ENCODE measurements at places on chromosomes 7 and 10.

- no peak for DNase-seq
Measured at GRCh38 chr7:80641548-80641947, 3.1 kb downstream of the CD36 start.

- DNase-seq = no peak
Measured at GRCh38 chr7:20269726-20270125, 52.5 kb upstream of the MACC1 start.

DNA sequence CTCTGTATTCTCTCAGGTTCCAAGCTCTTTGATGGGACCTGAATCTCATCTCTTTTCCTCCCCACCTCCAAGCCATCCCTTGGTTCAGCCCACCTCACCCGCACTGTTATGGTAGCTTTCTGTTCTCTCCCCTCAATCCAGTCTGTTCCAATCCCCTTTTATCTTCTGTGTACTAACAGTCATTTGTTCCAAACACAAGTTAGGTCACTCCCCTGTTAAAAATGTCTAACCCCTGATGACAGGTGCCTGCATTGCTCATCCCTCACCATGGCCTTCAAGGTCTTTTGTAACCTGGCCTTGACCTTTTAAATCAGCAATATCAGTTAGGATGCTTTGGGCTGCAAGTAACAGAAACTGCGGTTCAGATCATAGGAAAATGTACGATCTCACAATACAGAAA is 74.8 kb downstream of the CYP26A1 start:
- DNase-seq = no peak

GRCh38 chr7:153107826-153108225 is 348.3 kb downstream of the ACTR3B start:
- no peak for DNase-seq

DNA sequence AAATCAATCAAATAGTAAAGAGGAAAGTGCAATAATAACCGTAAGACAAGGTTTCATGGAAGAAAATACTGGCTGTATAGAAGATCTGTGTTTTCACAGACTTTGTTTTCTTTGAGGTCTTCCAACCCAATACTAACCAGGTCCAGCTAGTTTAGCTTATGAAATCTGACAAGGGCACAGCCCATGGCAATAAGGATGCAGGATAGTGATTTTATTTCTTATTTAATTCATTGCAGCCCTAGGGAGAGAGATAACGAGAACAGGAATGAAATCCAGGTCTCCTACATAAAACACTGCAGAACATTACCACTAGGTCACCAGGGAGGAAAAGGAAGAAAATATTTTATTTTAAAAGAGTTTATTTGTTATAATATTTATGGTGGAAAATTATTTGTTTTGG is 145.1 kb downstream of the DNAJC1 start:
- no peak for DNase-seq

DNA sequence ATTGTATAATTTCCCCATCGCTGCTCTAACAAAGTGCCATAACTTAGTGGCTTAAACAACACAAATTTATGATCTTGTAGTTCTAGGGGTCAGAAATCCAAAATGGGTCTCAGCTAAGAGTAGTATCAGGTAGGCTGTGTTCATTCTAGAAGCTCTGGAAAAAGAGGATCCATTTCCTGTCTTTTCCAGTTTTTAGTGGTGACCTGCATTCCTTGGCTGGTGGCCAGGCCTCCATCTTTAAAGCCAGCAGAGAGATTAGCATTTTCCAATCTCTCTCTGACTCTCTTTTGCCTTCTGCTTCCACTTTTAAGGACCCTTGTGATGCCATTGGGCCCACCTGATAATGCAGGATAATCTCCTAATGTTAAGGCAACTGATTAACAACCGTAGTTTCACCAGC is 41.0 kb upstream of the C10orf120 start:
- no peak for DNase-seq

DNA sequence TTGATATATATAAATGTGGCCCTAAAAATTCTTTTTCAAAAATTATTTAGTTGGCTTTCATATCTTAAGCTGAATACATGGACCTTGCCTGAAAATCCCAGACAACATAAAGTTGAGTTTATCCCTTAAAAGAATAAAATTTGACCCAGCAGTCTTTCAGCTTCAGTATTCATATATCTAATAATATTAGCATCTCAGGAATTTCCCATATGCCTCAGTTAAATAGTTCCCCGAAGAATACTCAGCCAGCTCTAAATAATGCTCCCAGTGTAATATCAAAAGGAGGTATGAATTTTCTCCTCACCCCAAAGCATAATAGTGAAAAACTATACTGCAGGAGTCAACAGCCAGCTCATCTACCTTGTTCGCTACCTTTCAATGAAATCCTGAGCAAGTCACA is 145.9 kb downstream of the CTNNA3 start:
- DNase-seq = no peak

All from activated CD8-positive, alpha-beta memory T cell treated with anti-CD3 and anti-CD28 coated beads, Interleukin-2, amount 50 U/mL, for 4 hours (primary cell).